ENCODE measurements at places on chromosomes 2 and 18.

- no peak for DNase-seq
Observed at GRCh38 chr2:197086500-197086899, 160.0 kb upstream of the PGAP1 start.

- peak; percentile 2 for DNase-seq
Observed at GRCh38 chr18:77248873-77249568, 627 bp upstream of the GALR1 start.

- DNase-seq: no peak
Observed at GRCh38 chr2:72950558-72951255, 33.4 kb downstream of the EMX1 start.

DNA sequence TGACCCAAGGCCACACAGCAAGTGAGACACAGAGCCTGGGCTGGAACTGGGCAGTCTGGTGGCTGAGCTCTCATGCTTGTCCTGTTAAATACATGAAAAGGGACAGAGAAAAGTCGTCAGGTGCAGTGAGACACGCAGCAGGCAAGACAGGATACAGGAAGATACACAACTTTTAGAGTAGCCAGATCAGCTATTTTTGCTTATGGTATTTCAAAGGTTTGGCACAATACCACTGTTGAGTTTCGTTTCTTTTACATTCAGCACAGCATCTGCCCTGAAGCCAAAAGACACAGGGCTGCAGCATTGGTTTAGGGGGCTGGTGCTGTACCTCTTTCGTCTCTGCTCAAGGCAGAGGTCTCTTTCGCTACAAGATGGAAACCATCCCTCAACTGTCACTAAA, 14.0 kb downstream of the FHL2 start:
- DNase-seq: no peak

- DNase-seq: no peak
Observed at GRCh38 chr2:205055251-205055650, 510.0 kb downstream of the PARD3B start.

DNA sequence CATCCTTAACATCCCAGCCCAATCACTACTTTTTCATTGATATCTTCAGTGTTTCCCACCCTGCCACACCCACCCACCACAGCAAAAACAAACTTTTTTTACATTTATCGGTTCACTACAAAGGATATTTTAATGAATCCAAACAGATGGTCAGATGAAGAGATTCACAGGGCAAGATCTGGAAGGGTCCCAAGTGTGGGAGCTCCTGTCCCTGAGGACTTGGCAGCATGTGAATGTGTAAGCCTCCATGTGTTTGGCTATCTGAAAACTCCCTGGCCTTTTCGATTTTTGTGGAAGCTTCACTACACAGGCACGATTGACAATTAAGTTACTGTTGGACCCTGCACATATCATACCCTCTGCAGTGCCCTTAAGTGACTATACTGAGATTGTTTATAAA, 48.1 kb upstream of the CRIM1 start:
- no peak for DNase-seq

- DNase-seq: no peak
Observed at GRCh38 chr2:6301426-6301825, 564.3 kb downstream of the CMPK2 start.

DNA sequence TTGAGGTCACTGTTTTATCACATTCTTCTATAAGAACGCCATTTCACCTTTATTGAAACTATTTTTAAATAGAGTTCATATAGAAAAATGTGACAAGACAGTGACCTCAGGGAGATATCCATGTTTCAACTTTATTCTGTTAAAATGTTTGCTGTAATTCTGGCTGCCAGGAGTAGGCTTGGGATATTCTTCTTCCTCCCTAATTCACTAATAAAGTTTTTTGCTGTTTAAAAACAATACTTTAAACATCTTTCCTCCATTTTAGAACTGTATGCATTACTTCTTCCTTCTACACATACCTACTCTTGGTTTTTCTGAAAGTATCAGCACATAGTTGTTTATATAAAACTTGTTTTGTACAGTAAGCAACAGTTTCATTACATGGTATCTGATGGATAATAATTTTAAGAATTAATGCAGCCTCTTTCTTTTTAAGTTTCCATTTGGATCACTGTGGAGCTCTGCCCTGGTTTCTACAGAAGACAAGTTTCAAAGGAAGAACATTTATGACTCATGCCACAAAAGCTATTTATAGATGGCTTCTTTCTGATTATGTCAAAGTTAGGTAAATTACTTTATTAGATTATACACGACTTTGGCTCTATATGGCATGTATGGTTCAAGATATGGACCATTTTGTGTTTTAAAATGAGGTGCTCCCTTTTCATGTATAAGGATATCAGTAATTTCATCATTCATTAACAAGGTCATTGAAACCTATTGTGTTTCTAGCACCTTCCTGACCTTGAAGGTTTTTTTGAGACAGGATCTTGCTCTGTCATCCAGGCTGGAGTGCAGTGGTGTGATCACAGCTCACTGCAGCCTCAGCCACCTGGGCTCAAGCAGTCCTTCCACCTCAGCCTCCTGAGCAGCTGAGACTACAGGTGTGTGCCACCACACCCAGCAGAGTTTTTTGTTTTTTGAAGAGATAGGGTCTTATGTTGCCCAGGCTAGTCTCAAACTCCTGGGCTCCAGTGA, 7.2 kb downstream of the CPSF3 start:
- no peak for DNase-seq

DNA sequence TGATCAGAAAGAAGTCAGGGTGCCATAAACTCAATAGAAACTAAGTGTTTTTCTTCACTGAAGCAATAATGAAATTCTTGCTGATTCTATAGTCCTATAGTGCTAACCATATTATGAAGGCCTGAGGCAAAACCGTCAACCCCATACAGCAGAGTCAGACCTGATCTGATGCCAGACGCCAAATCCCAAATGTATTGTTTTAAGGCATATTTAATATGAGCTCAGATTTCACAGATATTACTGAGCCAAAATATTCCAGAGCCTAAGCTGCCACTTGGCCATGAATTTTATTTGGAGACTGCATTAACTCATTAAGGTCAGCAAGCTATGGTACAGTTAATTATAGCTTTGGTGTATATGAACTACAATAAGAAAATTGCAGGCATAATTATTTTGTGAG, 53.4 kb downstream of the SCN1A start:
- DNase-seq: no peak

All from neuronal stem cell (in vitro differentiated cells).